ENCODE measurements at places on chromosomes 7 and 10. TPM values are rescaled to one million over a fixed set of nuclear protein-coding genes. Genes with fewer than 3 reads are reported as not detected.

GRCh38 chr7:115679976-115680375, 350.6 kb downstream of the TFEC start:
- no peak for DNase-seq
- no peaks in the 10 kb centered on the region for H3K27me3 ChIP-seq
- H3K36me3 ChIP-seq = no peaks in the 10 kb centered on the region
- H3K27ac ChIP-seq = no peak overlapping the region

DNA sequence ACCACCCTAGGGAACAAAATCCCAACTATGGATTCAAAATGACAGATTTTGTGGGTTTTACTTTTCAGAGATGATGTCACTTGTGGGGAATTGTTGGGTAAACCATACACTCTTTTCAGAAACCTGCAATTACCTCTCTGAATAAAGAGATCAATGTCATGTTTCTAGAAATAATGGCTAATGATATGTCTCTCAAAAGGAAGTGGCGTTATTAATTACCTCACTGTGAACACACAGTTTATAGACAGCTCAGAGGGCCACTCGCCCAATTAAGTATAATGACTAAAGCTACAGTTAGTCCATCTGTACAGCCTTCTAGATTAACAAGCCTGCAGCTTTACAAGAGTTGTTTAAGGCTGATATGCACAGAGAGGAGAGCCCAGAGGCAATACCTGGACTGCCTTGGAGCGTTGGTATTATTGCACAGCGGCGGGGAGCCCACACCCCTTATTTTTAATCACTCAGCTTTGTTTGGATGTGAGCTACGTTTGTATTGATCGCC, 79.5 kb downstream of the RAB11FIP2 start:
- no peak overlapping the region for H3K27ac ChIP-seq
- peaks cover 6% of the 10 kb centered on the region for H3K27me3 ChIP-seq
- no peaks in the 10 kb centered on the region for H3K4me1 ChIP-seq
- DNase-seq = no peak
- no peak overlapping the region for H3K4me3 ChIP-seq

DNA sequence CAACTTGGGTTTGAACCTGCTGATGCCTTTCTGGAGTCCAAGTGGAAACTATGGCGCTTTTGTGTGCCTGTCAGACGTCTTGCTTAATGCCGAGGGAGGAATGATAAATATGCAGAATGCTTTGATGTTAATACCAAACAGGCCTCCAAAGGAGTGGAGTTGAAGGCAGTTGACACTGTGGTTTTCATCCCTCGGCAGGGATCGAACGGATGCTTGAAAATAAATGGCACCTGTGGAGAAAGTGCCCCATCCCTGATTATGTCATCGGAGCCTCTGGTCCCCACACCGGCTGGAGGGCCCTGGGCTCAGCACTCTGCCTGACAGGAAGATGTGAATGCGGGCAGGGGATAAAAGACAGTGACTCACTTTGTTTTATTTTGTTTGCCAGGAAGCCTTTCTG, 148.7 kb upstream of the GPR26 start:
- peak; percentile 22 for DNase-seq
- H3K4me3 ChIP-seq = no peak overlapping the region
- H3K4me1 ChIP-seq = no peaks in the 10 kb centered on the region

- no peaks in the 10 kb centered on the region for H3K27me3 ChIP-seq
- H3K4me1 ChIP-seq = peaks cover 39% of the 10 kb centered on the region
- no peak for DNase-seq
- H3K27ac ChIP-seq = no peak overlapping the region
- peaks cover 58% of the 10 kb centered on the region for H3K36me3 ChIP-seq
Observed at GRCh38 chr10:110576220-110576619, 8.7 kb downstream of the SMC3 start.

DNA sequence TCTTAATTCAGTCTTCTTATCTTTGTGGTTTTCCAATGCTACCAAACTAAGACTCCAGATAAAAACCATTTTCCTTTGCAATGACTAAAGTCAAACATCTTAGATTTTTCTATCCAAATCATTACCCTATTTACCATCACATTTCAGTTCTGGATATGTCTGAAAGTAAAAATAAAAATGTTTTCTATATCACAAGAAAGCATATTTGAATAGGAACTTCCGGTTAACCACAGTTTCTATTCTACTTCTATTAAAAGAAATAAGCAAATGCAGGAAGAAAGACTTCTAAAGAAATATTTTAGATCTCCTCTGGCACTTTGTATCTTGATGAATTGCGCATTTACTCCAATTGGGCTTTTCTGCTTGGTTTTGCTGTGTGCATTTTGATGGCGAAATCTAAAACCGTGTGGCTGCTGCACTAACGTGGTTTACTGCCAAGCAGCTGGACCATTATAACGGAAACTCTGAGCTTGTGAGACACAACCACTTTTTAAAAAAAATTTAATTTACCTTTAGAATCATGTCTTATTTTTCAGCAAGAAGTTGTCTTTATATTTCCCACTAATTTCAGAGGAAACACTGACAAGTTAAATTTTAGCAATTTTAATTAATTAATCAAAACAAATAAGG, 146.1 kb downstream of the VPS50 start:
- no peak overlapping the region for H3K4me3 ChIP-seq
- DNase-seq = no peak
- H3K4me1 ChIP-seq = no peaks in the 10 kb centered on the region
- no peak overlapping the region for H3K27ac ChIP-seq

DNA sequence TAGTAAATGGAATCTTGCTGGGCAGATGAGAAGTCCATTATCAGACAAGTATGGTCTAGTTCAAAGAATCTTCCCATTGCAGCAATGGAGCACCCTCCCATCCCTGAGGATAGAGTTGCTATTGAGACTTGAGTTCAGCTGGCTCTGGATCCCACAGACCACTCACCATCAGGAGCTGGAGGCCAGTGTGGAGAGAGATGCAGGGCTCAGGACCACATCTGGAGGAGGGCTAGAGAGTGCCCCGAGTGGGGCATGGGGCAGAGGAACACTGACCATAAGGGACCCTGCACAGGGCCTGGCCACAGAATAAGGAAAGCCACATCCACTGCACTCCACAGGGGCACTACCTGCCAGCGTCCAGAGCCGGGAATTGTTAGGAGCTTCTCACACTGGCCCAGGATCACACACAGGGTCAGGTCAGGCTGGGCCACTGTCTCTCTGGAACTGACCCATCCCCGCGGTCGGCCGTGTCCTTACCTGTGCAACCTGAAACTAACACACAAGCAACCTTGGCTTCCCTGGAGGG, 41.3 kb upstream of the TCERG1L start:
- no peak overlapping the region for H3K4me3 ChIP-seq
- no peaks in the 10 kb centered on the region for H3K36me3 ChIP-seq
- no peak overlapping the region for H3K27ac ChIP-seq
- no peak for DNase-seq

GRCh38 chr10:5751601-5752253, 61.5 kb downstream of the GDI2 start:
- no peak overlapping the region for H3K27ac ChIP-seq
- no peak overlapping the region for H3K4me3 ChIP-seq
- H3K4me1 ChIP-seq = peaks cover 7% of the 10 kb centered on the region
- peaks cover 36% of the 10 kb centered on the region for H3K36me3 ChIP-seq

DNA sequence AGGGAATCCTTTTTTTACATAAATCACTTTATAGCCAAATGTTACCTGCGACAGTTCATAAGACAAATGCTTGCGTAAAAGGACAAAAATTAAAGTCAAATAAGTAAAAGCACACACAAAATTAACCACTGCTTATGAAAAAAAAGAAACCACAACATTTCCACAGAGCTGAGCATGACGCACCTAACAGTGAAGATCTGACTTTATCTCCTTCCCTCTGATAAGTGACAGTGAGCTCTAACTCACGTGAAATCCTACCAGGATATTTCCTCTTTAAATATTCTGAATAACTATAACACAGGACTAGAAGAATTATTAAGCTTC, 225.5 kb downstream of the SFMBT2 start:
- H3K36me3 ChIP-seq = peaks cover 70% of the 10 kb centered on the region
- peaks cover 16% of the 10 kb centered on the region for H3K4me1 ChIP-seq
- DNase-seq = no peak
- H3K4me3 ChIP-seq = no peak overlapping the region

ADARB2 gene
- total RNA-seq = not detected

SEC61A2 gene
- total RNA-seq = 13.9 TPM

COL28A1 gene
- total RNA-seq = not detected

JAKMIP3 gene
- 0.19 TPM for total RNA-seq
